ENCODE measurements at places on chromosomes 16 and 17.
A peak's percentile ranks its signal among the peaks of the same experiment; 100 is the strongest.

DNA sequence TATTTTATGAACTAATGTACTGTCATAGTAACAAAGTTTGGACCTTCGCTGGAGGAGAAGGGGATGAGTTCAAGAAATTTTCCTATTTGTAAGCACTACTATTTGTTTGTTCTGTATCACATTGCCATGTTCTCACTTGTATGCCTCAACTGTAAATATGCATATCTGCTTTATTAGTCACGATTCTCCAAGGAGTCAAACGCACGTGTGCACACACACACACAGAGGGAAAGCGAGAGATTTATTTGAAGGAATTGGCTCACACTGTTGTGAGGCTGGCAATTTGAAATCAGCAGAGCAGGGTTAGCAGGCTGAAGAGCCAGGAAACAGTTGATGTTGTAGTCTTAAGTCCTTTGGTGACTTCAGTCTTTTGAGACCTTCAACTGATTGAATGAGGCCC is 24.9 kb upstream of the MYH2 start:
- DNase-seq = no peak

- peak; percentile 83 for DNase-seq
Observed at GRCh38 chr17:57440522-57441269, 184.4 kb downstream of the MSI2 start.

- peak; percentile 71 for DNase-seq
Observed at GRCh38 chr16:87324411-87325275, 7.5 kb upstream of the C16orf95 start.

- DNase-seq = peak; percentile 72
Observed at GRCh38 chr17:35740997-35741931, 9.8 kb downstream of the RASL10B start.

All from hematopoietic multipotent progenitor cell treated with erythropoietin and hydrocortisone succinate and interleukin-3 and kit ligand, for 4 days (in vitro differentiated cells).